CD4-positive, alpha-beta T cell treated with Interleukin-2 at 100 ng/mL for 4 hours (primary cell): ENCODE measurements at places on chromosomes 2 and 18.

DNA sequence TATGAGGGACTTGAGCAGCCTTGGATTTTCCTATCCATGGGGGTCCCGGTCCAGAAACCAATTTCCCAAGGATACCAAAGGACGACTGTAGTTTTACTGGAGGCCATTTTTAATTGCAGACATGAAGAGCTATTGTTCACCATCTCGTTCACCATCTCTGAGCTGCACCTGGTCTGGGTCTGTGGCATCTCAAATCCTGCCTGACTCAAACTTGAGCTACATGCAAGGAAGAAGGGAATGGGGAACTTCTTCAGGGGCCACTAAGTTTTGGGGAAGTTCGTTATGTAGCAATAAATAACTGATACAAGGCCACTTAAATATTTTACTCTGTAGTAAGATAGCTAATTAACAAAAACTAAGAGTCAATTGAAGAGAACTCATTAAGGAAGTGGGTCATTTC lies 2.1 kb upstream of the SMCHD1 start:
- DNase-seq: no peak

GRCh38 chr2:238308177-238308576 lies 12.1 kb upstream of the TRAF3IP1 start:
- no peak for DNase-seq

DNA sequence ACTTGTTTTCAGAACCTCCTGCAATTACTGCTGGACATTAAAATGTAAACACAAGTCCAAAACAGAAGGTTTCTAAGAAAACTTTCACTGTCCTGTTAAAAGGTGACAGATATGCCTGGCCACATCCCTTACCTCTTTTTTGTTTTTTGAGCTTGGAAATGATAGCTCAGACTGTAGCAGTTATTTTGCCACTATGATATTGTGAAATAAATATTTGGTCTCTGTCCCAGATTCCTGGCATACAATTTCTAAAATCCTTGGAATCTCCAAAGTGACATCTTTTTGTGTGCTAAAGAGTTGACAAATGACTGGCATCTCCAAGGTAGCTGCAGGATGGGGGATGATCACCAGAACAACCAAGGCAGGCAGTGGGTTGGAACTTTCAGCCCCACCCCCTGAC lies 16.8 kb downstream of the TPGS2 start:
- DNase-seq: no peak

GRCh38 chr2:209495855-209496585 lies 72.2 kb downstream of the MAP2 start:
- DNase-seq: no peak

DNA sequence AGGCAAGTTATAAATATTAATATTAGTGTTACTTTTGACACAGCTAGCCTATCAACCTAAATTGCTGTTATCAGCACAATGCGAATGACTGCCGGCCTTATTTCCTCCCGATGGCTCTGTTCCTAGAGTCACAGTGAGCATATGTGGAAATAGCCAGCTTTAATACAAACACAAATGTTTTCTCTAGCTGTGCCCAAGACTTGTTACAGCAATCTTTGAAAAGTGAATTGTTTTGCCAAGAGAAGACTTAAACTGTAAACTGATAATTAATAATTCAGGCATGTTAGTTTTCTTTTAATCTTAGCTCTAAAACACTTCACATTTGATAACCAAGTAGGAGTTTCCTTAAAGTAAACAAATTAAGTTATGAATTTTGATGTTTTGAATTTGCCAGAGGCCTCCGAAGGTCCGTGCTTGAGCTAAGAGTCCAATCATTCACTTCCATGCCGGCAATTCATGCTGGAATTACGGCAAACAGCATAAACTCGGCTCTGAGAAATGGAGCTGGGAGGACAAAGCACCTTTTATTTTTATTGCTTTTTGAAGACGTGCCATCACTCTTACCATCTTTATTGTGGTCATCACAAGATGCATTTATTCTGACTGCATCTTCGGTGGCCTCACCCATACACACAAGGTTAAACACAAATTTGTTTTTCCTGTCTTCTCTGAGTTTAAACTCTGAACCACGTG lies 184.5 kb upstream of the CWC22 start:
- no peak for DNase-seq

DNA sequence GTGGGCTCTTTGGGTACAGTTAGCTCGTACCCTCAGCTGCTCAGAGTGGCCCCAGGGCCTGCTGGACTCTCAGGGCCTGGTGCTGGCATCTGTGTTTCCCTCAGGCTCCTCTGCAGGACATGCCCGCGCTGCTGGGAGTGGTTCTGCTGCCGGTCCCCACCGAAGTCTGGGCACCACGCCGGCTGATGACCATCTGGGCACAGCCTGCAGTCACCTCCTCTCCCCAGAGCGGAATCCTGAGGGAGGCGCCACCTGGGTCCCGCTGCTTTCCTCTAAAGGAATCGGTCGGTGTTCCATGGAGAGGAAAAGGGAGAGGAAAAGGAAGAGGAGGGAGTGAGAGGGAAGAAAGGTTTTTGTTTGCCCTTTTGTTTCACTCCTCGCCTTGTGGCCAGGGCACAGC lies 43.6 kb downstream of the MC2R start:
- no peak for DNase-seq

DNA sequence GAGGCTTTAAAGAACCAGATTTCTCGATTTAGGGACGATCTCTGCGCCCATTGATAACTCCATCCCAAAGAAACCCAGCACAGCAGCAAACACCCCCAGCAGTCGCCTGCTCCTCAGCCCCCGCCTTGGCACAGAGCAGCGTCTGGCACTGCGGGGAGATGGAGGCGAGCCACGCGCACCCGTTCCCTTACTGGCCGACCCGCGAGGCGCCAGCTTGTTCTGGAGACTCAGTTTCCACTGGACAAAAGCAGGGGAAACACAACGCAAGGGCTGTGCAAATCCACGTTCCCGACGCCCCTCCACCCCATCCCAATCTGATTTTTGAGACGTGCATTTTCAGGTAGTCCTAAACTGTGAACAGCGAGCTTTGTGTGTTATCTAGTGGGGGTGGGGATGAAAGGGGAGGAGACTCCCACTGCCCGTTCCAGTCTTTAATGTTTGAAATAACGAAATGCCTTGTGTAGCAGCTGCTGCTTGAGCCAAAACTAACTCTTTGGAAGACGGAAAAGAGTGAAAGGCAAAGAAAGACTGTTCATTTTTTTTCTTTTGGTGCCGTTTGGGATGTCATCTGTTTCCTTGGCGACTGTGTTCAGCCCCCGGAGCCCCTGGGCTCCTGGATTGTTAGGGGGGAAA lies 143.2 kb downstream of the MEIS1 start:
- no peak for DNase-seq
